ENCODE measurements at places on chromosomes 6 and 20.

DNA sequence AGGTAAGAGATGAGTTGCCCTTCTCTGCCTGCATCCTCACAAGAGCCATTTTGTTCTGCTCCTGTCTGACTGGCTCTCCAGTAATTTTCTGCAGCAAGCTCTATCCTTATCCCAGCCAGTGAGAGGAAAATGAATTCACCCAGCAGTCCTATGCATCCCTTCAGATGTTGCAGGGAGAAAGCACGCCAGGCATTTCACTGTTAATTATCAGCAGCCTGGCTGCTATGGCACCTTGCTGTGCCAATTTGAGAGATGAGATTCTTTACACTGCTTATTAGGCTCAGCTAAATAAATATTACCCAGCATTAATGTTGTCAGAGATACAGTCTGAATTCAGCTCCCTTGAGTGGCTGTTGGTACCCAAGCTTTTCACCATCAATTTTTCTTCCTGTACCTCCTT, 61.1 kb upstream of the SNAP25 start:
- DNase-seq: no peak

GRCh38 chr6:125219361-125219895, 65.9 kb downstream of the TPD52L1 start:
- no peak for DNase-seq

DNA sequence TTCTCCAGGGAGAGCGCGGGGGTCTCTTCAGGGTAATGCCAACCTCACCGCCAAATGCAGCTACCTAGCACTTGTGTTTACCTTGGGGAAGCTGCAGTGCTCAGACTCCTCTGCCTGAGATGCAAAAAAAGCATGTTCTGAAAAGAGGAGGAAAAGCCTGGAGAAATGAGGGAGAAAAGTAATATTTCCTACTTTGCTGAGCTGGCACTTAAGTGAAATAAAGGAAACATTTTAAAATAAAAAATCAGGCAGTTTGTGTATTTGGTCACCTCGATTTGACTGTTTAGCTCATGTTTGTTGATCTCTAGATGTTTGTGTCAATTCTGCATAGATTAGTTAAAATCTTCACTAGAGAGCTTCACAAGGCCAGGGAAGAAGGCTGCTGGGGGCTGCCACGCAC, 487.2 kb downstream of the QKI start:
- DNase-seq: no peak

- no peak for DNase-seq
Observed at GRCh38 chr6:121925024-121925423, 474.4 kb upstream of the HSF2 start.

DNA sequence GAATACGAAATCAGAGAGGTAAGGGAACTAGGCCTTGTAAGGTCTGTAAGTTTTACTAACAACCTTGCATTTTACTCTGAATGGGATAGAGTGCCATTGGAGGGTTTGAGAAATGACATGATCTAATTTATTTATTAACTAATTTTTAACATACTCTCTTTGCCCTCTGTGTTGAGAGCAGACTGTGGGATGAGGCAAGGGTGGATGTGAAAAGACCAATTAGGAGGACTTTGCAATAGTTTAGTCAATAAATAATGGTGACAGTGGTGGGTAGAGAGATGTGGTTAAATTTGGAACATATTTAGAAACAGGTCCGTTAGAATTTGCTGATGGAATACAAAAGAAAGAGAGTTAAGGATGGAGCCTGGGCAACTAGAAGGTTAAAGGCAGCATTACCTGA, 60.0 kb downstream of the MKKS start:
- no peak for DNase-seq

- no peak for DNase-seq
Observed at GRCh38 chr20:50144362-50144761, 9.2 kb downstream of the PEDS1 start.

- DNase-seq: no peak
Observed at GRCh38 chr6:116535109-116535508, 10.4 kb downstream of the TRAPPC3L start.
